ENCODE measurements at places on chromosomes 5 and 9.

GRCh38 chr5:6446042-6446441 lies 2.6 kb upstream of the UBE2QL1 start:
- no peak for DNase-seq

- DNase-seq: no peak
Measured at GRCh38 chr5:92916036-92916435, 665.0 kb downstream of the NR2F1-AS1 start.

DNA sequence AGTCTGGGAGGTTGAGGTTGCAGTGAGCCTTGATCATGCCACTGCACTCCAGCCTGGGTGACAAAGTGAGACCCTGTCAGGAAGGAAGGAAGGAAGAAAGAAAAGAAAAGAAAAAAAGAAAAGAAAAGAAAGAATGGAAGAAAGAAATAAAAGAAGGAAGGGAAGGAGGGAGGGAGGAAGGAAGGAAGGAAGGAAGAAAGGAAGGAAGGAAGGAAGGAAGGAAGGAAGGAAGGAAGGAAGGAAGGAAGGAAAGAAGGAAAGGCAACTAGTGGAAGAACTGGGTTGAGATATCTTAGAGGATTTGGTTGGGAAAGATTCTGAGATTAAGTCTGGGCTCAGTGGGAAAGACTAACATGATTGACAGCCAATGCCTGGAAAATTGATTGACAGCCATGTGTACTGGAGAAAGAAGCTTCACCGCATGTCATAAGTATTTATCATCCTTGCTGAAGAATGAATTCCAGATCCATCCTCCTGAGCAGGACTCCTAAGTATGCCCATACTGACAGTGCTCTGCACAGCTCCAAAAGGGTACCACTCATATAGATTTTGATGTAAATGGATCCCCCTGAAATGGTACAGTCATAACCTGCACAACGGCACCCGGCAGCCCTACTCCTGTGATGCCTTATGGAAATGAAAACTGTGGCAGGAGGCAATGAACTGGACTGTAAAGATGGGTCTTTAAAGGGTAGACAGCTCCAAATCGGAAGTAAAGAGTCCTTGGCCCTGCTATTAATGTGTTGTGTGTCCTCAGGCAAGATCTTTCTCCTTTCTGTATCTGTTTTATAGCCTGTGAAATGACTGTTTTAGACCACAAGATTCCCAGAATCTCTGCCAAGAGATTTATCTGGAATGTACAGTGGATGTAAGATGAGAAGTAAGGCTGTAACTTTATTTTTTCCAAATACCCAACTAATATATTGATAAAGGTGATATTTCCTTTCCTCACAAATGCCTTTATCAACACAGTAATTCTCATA lies 16.9 kb upstream of the ADRA1B start:
- DNase-seq: no peak

DNA sequence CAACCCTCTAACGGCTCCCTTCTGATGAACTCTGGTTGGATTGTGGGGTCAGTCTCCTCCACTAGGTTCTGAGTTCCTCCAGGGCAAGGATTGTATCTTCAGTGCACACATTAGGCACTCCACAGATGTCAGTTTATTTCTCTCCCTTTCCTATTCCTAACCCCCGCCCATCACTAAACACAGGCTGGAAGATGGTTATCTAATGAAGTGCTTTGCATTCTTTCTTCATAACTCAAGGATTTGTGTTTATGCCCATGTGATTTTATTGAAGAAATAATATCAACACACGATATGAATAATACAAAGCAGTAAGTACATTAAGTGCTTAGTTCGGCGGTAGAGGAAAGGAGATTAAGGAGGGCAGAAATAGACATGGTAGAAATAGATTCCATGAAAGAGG lies 4.4 kb upstream of the CREBRF start:
- DNase-seq: no peak

GRCh38 chr9:136773386-136774044 lies 9.2 kb upstream of the LCN15 start:
- no peak for DNase-seq

DNA sequence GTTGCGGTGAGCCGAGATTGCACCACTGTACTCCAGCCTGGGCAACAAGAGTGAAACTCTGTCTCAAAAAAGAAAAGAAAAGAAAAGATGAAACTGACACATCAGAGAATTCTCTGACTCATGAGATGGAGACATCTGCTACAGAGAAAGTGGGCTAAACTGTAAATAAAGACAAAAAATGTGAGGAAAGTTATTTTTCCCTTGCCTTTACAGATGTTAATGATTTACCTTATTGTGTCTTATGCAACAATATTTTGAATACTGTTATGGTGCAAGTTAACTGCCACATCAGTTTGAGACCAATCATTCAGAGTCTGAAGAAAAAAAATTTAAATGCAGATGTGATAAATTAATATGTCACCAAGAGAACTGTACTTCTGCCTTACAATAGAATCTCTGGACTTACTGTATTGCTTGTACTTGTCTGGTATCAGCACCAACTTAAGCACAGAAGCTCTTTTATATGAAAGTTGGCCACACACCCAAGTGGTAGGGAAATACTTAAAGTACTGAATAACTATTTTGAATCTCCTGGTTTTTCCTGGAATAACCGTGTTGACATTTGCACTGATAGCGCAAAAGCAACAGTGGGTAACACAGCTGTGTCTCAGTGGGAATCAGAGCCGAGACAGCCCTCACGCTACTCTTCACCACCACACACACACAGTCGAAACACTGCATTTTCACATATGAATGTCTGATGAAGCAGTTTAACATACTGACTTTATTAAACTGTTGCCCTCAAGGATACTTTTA lies 169.9 kb downstream of the FANCC start:
- DNase-seq: no peak

DNA sequence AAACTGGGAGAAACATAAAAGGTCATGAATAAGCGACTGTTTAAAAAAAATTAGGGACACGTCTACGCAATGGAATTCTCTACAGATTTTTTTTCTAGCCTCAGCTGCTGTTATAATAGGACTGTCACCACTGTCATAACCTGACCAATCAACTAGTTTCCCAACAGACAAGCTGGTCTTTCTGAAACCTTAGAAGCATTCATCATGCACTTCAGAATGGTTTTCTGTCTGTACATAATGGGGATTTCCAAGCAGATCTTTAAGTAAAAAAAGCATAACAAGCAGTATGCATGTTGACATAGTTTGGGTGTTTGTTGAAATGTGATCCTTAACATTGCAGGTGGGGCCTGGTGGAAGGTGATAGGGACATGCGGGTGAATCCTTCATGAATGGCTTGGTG lies 58.3 kb upstream of the SEMA6A start:
- no peak for DNase-seq

DNA sequence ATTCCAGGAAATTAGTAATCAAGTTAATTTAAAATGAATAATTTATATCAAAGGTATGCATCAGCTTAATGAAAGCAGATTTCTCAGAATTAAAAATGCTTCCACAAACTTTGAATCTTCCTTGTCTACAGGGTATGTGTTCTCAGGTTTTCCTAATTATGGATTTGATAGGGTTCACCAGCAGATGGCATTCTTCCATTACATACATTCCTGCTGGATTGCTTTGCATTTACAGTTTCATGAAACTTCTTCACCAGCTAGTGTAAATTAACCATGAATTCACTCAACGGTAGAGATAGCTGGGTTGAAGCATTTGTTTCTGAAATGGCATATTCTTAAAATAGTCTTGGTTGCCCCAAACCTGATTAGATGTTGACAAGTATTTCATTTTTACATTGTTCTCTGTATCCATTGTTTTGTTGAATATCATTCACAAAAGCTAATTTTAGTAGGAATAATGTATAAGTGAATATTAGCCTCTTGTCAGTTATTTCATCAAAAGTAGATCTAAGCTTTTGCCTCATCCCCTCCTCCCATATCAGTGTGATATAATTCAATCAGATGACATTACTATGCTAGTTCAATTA lies 68.7 kb upstream of the WDR41 start:
- DNase-seq: no peak

DNA sequence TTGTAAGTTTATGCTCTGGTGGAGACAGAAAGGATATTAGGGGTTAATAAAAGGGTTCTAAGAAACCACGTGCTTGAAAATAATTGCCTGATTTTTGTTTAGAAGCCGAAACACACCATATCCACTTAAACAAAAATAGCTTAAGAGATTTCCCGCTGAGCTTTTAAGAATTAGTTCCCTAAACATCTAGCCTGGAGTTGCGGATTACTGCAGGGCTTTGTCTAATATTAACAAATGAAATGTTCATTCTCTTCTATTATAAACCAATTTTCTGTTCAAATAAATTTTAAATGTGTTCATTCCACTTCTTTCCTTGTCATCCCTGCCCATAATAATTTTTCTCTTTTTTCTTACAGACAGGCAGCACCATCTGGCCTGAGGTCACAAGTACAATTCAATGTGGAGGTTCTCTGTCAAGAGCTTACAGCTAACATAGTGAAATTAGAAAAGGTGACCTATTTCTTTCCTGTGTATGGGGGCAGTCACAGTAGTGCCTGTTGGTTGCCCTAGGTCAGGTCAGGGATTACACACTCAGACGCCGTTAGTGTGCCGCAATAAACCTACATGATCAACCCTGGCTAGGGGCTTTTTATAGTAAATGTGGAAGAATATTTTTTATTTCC lies 65.3 kb downstream of the GRAMD2B start:
- DNase-seq: no peak

DNA sequence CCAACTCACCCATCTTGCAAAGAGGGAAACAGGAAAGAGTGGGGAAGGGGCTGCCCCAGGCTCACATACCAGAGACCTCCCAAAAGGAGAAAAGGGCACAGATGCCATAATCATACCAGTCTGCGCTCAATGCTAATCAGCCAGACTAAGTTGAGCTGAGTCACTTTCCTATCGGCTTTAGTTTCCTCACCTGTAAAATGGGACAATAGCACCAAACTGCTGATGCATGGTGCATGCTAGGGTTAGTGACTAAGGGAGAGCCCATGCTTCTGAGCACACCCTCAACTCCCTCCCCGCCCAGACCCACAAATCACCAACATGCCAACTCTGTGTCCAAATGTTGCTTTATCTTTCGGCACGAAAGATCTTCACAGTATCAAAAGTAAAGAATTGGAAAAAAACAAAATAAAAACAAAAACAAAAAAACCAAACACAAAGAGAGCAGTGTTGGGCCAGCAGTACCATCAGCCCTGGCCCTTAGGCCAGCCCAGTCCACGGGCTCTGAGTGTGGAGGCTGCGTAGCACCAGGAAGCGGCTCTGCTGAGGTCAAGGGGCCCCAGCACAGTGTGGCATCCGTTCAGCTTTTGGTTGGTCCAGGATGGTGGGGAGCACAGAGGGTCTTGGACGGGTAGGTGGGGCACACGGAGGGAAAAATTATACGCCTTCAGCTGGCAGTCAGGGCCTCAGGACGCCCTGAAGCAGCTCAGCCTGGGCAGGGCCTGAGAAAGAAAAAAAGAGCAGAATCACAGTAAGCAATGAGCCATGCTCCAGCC lies 2.9 kb upstream of the DDX41 start:
- no peak for DNase-seq

DNA sequence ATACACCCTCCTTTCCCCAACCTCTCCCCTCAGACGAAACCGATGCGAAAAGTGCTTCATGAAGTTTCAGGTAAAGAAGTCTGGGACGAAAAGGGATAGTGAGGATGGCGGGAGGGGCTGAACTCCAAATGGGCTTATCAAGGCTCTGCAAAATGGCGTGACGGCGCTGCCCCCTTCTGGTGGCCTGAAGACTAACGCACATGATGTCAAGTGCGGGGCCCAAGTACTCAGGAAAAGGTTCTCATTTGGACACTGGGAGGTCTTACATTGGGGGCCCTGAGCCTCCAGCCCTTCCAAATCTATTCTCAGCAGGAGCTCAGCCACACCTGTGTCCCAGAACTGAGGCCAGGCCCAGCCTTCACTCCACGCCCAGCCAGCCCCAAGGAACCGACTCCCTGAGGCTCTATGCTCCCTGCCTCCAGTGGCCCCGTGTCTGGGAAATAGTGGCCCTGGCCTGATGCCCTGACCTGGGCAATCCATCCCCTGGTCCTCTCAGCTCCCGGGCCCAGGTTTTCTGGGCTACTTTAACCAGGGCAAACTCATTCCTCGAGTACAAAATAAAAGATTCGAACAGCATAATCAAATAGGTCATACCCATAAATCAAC lies 119.9 kb downstream of the KCNIP1 start:
- DNase-seq: no peak

GRCh38 chr5:74396913-74397622 lies 243.5 kb downstream of the ENC1 start:
- DNase-seq: no peak

DNA sequence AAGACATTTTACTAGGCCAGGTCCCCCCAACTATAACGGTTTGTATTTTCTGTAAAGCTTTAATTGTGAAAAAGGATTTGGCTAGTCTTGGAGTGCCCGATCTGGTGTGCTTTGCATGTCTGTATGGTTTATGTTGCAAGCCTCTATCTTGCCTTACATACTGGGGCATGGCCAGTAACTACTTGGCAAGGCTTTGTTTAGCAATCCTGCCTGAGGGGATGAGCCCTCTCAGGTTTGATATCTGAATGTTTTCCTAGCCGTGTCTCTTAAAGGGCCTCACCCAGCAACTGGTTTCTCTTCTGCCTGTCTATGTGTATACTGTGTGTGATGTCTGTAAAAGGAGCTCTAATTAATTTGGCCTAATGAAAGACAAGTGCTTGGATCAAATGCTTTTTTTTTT lies 61.3 kb upstream of the SPINK5 start:
- no peak for DNase-seq

GRCh38 chr9:15856591-15856990 lies 303.7 kb downstream of the CCDC171 start:
- no peak for DNase-seq

- DNase-seq: no peak
Measured at GRCh38 chr5:172540099-172540870, 86.0 kb upstream of the SH3PXD2B start.

GRCh38 chr5:145467446-145467845 lies 367.7 kb downstream of the PRELID2 start:
- DNase-seq: no peak

DNA sequence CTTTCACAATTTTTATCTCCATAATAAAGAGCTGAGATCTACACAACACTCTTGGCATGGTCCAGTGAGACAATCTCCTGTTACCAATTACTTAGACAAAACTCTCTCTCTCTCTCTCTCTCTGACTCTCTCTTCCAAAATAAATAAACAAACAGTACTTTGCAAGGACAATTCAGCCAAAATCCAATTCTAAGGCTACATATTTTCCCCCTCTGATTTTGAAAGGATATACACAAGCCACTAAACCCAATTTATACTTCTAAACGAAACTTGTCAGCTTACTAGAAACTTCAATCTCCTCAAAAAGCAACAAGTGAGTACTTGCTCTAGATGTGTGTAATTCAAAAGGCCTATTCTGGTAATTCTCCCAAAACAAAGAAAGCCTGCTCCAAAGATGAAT lies 26.3 kb upstream of the TNPO1 start:
- DNase-seq: no peak

DNA sequence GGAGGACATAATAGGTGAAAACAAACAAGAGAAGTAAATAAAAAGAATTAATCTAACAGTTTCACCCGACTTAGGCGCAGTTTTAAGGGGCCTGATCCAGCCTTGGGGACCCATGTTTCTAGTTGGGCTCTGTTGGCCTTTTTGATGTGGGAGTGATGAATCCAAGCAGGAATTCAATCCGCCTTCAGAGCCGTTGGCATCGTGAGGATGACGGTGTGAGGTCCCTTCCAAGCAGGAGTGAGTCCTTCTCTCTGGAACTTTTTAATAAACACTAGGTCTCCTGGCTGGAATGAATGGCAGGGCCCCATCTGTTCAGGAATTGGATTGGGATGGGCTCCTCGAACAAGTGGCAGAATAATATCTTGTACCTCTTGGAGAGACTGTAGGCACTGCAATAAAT lies 22.3 kb upstream of the RHOBTB3 start:
- DNase-seq: no peak

All from stimulated activated CD8-positive, alpha-beta memory T cell treated with anti-CD3 and anti-CD28 coated beads, Interleukin-15, amount 100 ng/mL, for 24 hours (primary cell).